ENCODE measurements at places on chromosomes 16 and 17. TPM values are rescaled to one million over a fixed set of nuclear protein-coding genes. Genes with fewer than 3 reads are reported as not detected.

Gene ADAT1
- total RNA-seq = 66.1 TPM

Gene PLLP
- total RNA-seq = 0.55 TPM

- H3K36me3 ChIP-seq = peaks cover 8% of the 10 kb centered on the region
- no peak overlapping the region for H3K4me3 ChIP-seq
- no peaks in the 10 kb centered on the region for H3K27me3 ChIP-seq
- peaks cover 12% of the 10 kb centered on the region for H3K4me1 ChIP-seq
- no peak overlapping the region for H3K27ac ChIP-seq
Observed at GRCh38 chr17:37043201-37043600, 94.4 kb downstream of the AATF start.

DNA sequence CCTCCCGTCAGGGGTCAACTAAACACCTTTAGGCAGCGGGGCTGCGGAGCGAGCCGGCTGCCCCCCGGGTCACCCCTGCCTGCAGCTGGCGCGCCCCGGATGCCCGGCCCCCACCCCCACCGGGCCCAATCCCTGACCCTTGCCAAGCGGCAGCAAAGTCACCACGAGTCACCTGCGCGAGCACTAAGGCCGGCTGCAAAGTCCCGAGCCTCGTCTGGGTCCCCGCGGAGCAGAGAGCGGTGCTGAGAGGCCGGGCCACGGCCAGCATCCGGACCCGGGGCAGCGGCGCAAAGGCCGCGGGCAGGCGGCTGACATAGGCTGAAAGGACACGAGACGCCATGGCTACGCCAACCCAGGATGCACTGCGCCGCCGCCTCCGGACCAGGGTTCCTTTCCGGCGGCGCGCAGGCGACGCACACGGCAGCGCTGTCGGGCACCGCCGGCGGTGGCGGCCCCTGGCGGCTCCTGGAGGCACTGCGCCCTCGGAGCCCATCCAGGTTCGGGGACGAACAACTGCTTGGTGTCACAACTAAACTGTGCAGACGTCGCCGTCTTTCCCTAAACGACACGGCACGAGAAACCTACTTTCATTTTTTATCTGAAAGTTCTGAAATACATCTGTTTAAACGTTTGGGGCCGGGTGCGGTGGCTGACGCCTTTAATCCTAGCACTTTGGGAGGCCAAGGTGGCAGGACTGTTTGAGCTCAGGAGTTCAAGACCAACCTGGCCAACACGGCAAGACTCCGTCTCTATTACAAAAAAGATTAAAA is at the start of gene NDUFAB1:
NDUFAB1 (minus strand) TSS at position 366 of the 770 bp plus-strand sequence; CDS start at position 340, 26 bp downstream.
- peak within 1 kb of the TSS; percentile 82 for H3K4me3 ChIP-seq
- no peaks in the 10 kb centered on the region for H3K27me3 ChIP-seq
- peaks cover 30% of the 10 kb centered on the region for H3K4me1 ChIP-seq
- DNase-seq = peak; percentile 91
- peak within 1 kb of the TSS; percentile 83 for H3K27ac ChIP-seq

Data from activated CD4-positive, alpha-beta T cell treated with anti-CD3 and anti-CD28 coated beads, Interleukin-2, amount 10 ng/mL, durations not matched to agents 7 days and 5 days (primary cell).